ENCODE measurements at places on chromosomes 2 and 18.

DNA sequence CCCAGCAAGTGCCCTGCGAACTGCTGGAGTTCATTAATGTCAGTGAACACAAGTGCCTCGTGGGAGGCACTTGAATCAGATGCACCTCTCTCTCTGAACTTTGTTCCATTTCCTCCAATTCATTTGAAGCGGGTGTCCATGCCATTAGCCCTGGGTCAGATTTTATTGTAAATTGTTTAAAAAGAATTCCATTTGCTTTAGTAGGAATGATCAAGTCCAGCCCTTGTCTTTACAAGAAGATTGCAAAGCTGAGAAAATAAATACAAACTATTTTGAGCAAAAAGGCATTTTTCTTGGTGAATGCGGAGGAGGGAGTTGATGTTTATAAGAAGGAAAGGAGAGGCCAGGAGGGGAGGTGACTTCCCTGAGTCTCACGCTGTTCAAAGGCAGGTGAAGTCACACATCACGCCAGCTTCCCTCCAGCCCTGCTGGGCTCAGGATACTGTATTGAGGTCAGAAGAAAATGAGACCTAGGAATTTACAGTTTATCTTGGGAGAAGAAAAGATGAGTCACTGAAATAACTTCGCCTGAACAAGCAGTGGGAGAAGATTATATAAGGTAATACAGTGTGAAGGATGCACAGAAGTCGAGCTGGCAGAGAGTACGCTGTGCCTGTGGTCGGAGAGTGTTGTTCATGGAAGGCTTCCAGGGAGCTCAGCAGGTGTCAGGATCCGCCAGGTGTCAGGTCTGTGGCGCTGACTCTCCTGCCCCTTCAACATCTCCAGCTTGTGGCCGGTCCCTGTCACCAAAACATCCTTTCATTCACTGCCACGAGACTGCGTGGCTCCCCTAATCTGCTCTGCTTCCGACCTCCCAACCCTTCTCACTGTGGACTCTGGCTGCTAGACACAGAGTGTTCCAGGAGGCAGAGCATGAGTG is 36.5 kb downstream of the EFR3B start:
- DNase-seq = no peak

GRCh38 chr2:217752714-217753459 is 249.9 kb downstream of the TNS1 start:
- no peak for DNase-seq

DNA sequence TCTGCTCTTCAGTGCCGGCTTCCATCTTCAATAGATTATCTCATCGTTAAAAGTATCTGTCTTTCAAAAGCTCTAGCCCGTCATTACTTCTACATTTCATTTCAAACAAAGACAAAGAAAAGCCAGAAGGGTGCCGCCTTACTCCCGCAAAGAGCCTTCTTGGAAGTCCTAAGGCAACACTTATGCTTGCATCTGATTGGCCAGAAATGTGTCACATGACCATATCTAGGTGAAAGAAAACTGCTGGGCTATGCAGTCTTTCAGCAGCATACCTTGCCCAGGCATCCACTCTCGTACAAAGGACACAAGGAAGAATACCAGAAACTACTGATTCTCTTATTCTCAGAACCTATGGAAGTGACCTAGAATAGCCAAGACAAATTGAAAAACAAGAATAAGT is 217.1 kb upstream of the SLC35G4 start:
- DNase-seq = no peak

DNA sequence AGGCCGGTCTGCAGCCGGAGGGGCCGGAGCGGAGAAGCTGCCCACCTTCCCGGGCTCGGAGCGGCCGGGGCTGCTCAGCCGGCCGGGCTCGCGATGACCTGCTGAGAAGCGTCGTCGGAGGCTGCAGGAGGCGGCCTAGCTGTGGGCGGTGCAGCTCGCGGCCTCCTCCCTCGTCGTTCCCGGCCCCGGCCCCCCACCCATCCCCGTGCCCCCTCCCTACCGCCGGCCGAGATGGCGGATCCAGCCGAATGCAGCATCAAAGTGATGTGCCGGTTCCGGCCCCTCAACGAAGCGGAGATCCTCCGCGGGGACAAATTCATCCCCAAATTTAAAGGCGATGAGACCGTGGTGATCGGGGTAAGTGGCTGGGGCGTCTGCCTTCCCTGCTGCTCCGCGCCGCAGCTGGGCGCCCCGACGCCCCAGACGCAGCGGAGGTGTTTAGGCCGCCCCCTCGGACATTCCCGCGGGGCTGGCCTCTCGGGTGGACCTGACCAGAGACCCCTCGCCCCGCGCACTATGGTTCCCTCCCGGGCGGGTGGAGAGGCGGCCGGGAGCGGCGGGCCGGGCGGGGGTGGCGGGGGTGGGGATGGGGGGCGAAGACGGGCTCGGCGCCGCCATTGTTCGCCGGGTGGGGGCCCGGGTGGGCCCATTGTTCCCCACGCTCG is 492 bp downstream of the KIF5C start:
- no peak for DNase-seq

DNA sequence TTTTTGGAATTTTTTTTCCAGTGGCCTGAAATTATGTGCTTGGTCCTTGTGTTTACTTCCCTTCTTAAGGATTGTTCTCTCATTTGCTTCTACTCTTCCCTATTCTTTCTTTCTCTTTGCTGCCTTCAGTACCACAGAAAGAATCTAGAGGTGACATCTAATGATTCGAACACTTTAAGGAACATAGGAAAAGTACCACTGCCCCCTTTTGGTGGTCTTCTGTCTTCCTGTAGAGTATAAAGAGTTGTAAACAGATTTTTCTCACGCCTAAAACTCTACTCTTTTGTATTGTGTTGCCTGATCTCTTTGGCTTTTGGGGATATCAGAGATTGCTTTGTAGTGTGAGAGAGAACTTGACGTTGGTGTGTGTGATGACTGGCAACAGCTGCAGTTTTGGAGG is 7.0 kb upstream of the SCTR start:
- DNase-seq = no peak

DNA sequence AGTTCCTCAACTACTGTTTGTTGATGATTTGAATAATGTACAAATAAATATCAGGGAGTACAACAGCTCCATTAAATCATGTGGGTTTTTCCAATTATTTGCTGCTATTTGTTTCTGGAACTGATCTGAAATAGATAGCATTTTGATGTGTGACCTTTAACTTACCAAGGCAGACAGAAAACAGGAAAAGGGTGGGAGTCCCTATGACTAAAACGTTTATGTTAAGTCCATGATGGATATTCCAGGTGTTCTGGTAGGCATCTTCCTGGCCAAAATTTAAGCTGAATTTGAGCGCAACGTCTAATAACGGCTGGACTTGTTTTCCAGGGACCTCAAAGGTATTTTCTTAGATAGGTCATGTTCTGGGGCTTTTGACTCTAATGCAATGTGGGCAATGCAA is 41.6 kb downstream of the WIPF1 start:
- DNase-seq = no peak

- DNase-seq = no peak
Observed at GRCh38 chr2:100853909-100854810, 34.2 kb downstream of the NPAS2 start.

DNA sequence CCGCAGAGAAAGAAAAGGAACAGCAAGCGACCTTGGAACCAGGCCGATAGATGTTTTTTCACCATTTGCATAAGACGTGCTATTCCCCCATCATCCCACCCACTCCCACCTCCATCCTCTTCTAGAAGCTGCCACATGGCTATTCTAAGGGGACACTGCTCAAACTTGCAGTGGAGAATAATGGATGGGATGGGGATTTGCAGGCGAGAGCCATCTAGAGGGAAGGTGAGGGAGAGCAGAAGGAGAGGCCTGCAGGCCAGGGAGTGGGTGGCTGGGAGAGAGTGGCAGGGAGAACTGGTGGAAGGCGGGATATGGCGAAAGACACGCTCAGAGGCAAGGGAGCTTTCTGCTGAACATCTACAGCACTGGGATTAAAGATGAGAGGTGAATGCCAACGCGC is 84.9 kb downstream of the MAPK4 start:
- no peak for DNase-seq

DNA sequence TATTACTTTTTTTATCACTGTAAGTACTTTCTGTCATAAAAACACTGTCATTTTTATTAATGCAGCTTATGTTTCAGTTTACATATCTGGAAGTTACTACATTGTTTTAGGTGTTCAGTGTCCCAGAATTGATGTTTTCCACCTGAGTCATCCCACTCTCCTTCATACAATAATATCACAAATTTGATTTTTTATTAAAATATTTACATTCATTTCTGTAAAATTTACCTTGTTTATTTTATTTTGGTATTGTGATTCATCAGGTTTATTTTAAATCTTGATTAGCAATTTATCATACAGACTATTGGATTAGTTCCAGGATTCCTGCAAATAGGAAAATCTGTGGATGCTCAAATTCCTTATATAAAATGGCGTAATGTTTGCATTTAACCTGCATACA is 1662.9 kb downstream of the SUCLG1 start:
- no peak for DNase-seq

GRCh38 chr2:203853722-203854121 is 13.8 kb upstream of the CTLA4 start:
- no peak for DNase-seq

DNA sequence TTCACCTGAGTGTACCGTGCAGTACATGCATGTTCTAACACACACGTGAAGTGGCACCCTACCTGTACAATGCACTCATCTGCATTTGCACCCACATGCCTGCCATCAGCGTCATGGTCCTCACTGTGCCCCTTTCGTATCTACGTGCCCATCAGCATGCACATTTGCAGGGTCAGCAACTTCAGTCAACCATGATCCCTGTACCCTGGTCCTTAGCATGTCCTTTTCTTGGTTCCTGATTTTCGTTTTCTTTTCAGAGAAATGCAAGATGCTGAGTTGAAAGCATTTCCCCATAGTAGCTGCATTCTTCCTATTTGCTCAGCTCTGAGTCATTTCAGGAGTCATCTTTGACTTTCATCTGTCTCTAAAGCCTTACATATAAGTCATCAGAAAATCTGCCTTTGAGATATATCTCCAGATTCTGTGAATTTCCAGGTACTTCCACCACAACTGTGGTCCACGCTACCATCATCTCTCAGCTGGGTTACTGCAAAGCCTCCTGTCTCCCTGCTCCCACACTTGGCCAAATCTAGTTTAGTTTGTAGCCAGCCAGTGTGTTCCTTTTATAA is 14.7 kb upstream of the PUM2 start:
- DNase-seq = no peak

DNA sequence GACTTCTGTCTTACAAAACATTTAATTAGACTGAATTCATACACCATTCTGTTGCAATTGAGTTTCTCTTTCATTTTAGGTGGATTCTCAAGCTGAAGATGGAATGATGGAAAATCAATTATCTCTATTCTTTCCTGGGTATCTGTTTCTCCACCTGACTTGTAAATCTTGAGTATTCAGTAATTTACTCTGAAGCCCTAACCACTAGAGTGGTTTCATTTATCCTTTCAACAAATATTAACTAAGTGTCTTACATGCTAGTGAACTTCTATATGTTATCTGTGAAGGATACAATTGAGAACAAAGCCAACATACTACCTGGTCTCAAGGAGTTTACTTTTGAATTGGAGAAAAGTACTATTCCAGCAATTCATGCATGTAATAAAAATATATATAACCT is 94.1 kb upstream of the ZNF804A start:
- no peak for DNase-seq

GRCh38 chr2:116874021-116874420 is 940.5 kb upstream of the DDX18 start:
- DNase-seq = no peak

GRCh38 chr2:227511239-227511930 is 39.4 kb downstream of the AGFG1 start:
- DNase-seq = no peak

GRCh38 chr18:61852496-61852895 is 40.3 kb downstream of the RNF152 start:
- DNase-seq = no peak

DNA sequence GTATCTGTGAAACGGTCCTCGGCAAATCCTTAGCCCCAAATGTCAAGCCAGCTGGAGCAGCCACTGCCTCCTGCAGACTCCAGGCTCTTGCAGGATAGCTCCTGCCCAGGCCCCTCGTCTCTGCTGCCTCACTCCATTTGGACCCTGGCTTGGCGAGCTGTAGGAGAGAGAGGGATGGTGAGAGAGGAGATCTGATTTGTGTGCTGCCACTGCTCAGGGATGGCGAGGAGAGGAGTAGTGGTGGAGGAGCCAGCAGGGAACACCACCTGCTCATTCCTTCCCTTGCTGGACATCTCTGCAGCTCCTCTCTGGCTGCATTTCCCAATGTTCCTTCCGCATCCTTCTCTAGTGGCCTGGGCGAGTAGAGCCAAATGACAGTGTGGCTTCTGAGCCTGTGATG is 109.1 kb upstream of the NCK2 start:
- DNase-seq = no peak

GRCh38 chr2:105038383-105039061 is 653 bp downstream of the MRPS9 start:
- no peak for DNase-seq

DNA sequence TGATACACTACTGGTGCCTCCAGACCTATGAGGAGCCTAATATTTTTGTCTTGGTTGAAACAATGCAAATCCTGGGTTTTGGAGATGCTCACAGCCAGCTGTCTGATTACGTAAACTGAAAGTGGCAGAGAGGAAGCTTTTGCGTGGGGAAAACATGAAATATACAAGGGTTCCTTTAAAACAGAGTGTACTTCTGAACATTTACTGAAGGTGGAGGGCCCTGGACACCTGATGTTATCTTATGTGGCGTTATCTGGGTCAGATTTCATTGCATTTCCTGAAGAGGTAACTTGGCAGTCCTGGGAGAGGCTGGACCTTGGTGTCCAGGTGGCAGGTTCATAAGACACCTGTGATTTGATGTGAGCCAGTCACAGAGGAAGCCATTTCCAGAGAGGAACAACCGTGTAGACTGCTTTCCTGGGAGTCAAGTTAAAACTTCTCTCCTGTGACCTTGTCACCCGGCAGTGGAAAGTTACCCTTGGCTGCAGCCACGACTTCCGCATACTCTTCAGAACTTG is 105.0 kb downstream of the NEDD4L start:
- no peak for DNase-seq

GRCh38 chr2:20304411-20304810 is 46.2 kb downstream of the PUM2 start:
- DNase-seq = no peak

- no peak for DNase-seq
Observed at GRCh38 chr18:2856547-2857170, 9.9 kb downstream of the EMILIN2 start.

- DNase-seq = no peak
Observed at GRCh38 chr18:75023473-75023872, 185.5 kb downstream of the PTGR3 start.

GRCh38 chr2:148565272-148565894 is 79.2 kb upstream of the EPC2 start:
- no peak for DNase-seq

GRCh38 chr2:143686585-143687164 is 557.5 kb downstream of the ARHGAP15 start:
- no peak for DNase-seq

GRCh38 chr2:150520887-150521664 is 33.6 kb upstream of the RND3 start:
- no peak for DNase-seq

- DNase-seq = no peak
Observed at GRCh38 chr2:48248251-48248933, 281.6 kb upstream of the STON1 start.

GRCh38 chr2:36540986-36541754 is 56.8 kb downstream of the FEZ2 start:
- DNase-seq = no peak

- no peak for DNase-seq
Observed at GRCh38 chr2:149167001-149167780, 128.7 kb downstream of the LYPD6B start.

GRCh38 chr2:178863130-178863855 is 56.1 kb upstream of the TTN start:
- no peak for DNase-seq
